ENCODE measurements at places on chromosomes 6 and 20.

- DNase-seq, result no peak
Measured at GRCh38 chr6:115783402-115784061, 277.2 kb downstream of the FRK start.

- no peak for DNase-seq
Measured at GRCh38 chr6:100470422-100471120, 5.8 kb upstream of the SIM1 start.

DNA sequence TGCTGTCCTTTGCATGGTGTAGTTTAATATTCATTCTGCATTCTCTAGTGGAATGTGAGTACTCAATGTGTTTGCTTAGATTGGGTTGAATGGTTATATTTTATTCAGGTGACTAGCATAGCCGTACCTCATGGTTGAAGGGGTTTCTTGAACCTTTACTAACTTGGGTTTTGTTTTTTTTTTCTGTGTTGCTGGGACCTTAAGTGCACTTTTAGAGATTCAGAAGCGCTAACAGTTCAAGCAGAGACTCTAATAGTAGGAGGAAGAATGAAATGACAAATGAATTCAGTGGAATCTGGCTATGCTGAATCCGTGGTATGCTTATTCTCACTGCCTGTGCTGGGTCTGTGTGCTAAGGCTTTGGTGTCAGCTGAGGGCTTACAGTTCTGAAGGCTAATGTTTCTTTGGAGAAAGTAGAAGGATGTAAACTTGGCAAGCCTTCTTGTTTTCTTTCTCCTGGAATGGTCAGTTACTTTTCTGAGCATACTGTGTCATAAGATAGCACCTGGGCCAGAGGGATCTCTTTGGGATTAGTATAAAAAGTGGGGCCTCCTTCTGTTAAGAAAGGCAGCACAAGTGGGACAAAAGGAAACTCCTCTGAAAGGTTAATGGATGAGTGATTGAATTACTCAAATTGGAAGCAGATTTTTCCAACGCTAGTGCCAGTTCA is 28.7 kb downstream of the RNF144B start:
- DNase-seq, result peak; percentile 52

GRCh38 chr20:15111654-15112053 is 774.2 kb upstream of the FLRT3 start:
- DNase-seq, result no peak

GRCh38 chr20:47677635-47678453 is 107.4 kb downstream of the SULF2 start:
- no peak for DNase-seq

DNA sequence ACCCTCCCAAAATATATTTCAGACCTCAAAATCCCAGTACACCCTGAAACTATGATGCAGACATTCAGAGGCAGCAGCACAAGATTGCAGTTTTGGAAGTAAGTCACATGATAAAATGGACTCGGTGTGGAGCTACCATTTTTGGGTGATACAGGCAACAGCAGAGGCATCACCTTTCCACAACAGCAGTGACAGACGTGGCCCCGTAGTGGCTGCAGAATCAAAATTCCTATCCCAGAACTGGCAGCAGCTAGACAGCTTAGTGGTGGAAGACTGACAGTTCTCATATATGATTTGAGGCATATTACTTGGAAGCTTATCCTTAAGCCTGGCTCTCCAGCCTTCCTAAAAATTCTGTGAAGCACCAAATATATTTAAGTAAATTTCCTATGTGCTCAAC is 19.9 kb downstream of the PLN start:
- no peak for DNase-seq

DNA sequence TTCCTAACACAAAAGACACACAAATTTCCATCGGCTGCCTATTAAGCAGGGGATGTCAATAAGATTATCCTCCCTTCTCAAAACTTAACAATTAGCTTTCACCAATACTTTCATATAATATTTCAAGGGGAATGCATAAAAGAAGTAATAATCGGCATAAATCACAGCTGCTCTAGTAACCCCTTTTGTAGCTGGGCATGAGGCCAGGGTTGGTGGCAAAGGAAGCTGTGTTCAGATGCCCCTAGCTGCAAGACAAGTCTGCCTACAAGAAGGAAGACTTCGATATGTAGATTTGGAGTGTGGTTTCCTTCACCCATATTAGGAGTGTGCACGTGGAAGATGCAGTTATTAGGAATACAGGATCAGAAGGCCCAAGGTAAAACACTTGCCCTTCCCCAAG is 156.9 kb upstream of the SSTR4 start:
- DNase-seq, result no peak

DNA sequence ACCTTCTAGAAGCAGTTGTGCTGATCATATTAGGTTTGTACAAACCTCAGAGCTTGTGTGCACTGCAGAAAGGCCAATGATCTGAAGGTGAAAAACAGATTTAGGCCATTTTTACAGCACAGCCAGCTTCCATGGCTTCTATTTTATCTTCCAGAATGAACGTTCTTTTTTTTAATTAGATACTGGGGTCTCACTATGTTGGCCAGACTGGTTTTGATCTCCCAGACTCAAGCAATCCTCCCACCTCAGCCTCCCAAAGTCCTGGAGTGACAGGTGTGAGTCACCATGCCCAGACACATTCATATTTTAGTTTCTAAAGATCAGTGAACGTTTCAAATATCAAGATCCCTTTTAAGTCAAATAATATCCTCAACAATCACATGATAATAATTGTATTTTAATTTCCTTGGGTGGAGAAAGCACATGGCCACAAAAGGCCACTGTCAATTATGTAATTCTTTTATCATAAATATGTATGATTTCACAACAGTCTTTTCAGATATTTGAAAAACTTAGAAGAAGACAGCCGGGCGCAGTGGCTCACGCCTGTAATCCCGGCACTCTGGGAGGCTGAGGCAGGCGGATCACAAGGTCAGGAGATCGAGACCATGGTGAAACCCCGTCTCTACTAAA is 326.7 kb upstream of the JARID2 start:
- DNase-seq, result no peak

DNA sequence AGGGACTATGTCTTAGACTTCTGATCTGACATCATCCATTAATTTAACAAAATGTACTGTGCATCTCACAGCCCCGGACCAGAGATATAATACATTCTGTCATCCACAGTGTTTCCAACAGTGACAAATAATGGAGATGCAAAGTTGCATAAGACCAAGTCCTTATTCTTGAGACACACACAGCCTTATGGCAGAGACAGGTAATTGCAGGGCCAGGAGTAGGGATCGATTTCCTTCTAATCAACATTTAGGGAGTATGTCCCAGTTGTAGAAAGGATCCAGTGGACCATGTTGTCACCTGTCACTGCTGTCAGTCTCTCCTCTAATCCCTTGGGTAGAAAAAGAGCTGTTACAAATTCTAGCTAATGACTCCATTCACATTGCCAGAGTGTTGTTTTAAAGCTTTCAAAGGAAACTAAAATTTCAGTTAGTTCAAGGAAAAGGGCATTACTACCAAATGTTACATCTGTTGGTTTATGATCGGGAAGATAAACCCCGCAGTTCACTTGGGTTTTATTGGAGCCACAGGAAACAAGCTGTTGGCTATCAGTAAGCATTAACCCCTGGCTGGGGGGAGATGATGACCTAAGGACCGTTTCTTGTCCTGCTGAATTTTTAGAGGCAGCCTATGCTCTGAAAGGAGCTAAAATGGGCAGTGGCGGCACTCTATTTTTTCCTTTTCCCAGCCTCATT is 111.4 kb upstream of the ATXN1 start:
- no peak for DNase-seq
